ENCODE measurements at places on chromosomes 5 and 9.

GRCh38 chr9:2253636-2254580, 238.8 kb downstream of the SMARCA2 start:
- DNase-seq, result no peak

- no peak for DNase-seq
Observed at GRCh38 chr9:128575916-128576315, 23.5 kb downstream of the SPTAN1 start.

DNA sequence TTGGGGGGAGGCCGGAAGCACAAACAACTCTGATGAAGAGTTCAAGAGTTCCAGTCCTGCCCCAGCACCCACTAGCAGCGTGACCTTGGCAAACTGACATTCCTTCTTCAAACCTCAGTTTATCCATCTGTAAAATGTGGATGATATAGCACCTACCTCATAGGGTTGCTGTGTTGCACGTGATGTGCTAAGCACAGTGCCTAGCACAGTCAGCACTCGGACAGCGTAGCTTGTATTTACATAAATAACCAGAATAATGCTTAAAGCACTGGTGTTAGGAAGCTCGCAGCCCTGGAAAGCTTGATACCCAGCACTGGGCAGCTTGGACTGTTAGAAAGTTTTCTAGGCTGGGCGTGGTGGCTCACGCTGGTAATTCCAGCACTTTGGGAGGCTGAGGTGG, 5.1 kb downstream of the PKN3 start:
- no peak for DNase-seq

DNA sequence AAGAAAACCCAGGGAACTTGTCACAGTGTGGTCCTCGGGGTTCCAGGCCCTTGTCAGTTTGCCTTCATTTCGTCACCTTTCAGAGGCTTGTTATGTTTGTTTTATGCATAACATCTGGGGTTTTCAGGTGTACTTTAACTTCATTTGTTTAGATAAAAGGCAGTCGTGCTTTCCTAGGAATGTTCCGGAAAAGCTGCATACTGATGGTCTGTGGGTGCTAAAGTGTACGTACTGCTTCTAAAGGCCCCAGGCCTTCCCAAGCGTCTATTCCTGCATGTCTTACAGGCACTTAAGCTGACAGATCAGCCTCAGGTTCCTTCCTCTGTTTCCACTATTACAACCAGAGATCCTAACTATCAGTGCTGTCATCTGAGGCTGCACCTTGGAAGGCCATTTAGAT, 95.6 kb upstream of the ANKH start:
- DNase-seq, result no peak

DNA sequence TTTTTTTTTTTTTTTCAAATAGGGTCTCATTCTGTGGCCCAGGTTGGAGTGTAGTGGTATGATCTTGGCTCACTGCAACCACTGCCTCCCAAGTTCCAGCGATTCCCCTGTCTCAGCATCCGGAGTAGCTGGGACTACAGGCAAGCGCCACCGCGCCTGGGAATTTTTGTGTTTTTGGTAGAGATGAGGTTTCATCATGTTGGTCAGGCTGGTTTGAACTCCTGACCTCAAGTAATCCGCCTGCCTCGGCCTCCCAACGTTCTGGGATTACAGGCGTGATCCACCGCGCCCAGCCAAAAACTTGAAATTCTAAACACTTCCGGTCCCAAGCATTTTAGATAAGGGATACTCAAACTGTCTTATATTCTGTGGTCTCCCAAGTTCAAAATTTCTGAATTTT, 718.9 kb upstream of the MEF2C start:
- DNase-seq, result no peak

DNA sequence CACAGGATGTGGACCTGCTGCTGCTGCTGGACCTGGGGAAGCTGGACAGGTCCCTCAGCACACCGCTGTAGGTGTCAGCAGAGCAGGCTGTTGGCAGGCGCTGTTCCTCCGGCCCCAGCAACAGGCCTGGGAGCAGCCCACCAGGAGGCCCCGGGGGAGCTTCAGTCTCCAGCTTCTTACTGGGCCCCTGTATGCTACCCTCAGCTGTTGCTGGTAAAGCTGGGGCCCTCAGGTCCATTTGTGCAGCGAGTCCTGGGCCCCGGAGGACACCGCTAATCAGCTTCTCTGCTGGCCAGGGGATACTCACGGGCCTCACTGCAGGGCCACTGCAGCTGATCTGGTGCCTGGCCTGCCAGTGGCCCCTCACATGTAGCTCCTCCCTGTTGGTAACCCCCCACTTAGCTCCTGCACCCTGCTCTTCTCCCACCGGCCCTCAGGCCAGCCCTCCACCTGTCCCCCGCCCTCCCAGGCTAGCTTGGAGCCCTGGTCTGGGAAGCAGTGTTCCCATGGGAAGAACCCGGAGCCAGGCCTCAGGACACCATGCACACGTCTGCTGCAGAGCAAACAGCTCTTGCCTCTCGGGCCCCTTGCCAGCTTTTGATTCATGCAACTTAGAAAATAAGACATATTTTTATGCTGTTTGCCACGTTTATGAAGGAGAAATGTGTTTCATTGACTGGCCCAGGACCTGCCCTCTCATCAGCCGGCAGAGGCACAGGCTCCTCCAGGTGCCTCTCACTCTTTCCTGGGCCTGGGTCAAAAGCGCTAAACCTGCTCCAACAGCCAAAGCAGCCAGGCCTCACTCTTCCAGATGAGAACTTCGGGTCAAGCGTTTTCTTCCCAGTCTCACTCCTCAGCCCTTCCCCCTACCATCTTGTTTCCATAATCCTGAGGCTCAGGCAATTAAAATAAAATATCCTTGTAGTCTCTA, 61.0 kb upstream of the ADAMTS2 start:
- DNase-seq, result no peak

DNA sequence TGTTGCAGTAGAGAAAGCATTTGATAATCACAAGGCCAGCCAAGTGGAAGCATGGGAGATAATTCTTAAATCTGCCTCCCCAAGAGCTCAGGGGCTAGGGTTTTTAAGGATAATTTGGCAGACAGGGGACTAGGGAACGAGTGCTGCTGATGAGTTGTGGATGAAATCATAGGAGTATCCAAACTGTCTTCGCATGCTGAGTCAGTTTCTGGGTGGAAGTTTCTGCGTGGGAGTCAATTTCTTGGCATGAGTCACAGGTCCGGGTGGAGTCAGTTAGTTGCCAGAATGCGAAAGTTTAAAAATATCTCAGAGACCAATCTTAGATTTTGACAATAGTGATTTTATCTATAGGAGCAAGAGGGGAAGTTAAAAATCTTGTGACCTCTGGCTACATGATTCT, 112.6 kb downstream of the TMC1 start:
- DNase-seq, result no peak

DNA sequence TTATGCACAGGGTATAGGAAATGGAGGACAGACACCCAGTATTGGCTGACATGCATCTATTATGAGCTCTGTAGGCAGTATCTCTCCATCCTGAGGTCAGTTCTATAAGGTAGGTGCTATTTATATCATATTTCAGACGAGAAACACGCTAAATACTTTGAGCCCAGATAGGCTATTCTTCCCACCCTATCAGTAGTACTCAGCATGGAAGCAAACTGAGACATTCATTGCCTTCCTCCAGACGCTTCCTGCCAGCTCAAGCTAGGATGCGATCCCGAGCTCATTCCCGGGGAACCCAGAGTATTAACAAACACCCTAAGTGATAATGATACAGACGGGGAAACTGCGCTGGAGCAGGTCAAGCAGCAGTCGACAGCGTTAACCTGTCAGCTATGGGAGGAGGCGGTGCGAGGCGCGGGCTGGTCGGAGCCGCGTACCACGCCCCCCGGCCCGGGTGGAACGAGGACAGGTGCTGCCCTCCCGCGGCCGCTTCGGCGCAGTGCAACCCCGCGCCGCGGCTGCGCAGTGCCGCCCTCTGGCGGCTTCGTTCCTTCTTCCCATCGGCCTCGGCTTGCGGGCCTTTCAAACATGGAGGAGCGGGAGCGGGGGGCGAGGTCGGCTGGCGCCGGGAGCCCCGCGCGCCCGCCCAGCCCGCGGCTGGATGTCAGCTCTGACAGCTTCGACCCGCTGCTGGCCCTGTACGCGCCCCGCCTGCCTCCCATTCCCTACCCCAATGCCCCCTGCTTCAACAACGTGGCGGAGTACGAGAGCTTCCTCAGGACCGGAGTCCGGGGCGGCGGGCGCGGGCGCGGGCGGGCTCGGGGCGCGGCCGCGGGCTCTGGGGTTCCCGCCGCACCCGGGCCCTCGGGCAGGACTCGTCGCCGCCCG, at the start of gene LSM11:
Gene LSM11 (plus strand): TSS at position 550 of the 888 bp plus-strand sequence. CDS start 39 bp downstream, at position 589.
- DNase-seq, result peak; percentile 83

- DNase-seq, result no peak
Observed at GRCh38 chr9:91603932-91604331, 180.3 kb upstream of the NFIL3 start.

DNA sequence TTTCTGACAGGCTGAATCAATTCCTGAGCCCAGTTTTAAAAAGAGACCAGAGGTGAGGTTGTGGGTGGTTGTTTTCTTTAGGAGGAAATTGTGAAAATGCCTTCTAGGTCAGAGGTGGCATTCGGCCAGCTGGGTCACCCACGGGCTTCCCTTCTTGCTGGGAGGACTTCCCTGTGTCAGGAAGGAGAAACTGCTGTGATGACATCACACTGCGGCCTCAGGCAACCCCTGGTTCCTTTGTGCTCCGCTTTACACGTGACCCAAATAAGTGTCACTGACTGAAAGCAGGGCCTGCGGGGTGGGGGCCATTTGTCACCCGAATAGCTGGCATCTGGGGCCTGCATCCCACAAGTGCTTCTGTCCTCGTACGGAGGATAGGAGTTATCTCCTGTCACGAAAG, 39.7 kb downstream of the FABP6 start:
- DNase-seq, result peak; percentile 50

DNA sequence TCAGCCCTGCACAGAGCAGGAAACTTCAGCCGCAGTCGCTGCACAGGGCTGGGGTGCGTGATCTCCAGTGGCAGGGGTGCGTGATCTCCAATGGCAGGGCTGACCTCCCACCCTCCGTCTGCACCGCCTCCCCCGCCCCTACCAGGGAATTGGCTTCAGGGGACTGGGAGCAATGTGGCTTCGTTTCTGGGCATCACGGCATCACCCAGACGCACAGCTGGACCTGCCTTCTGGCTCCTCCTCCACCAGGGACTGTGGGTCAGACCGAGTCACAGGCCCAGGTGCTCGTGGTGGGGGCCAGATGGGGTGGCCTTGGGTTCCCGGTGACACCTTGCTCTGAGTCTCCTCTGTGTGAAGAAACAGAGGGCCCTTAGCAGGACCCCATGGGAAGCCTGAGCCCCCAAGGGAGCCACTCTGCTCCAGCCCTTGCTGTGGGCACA, 51.1 kb downstream of the AHRR start:
- DNase-seq, result no peak

DNA sequence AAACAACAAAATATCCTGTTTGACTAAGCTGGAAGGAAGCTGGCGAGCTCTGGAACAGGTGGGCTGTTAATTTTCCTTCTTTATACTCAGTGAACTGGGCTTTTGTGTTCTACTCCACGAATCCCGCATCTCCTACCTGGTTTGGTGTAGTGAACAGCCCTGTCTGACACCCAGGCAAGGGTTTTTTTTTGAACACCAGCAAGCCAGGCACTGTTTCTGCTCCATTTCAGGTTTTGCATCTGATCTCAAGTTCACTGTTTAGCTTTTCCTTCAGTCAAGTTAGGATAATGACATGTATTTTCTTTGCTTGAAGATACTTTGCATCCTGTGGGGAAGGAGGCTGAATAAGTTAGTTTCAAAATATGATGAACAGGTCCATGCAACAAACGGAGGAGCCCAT, 204.5 kb downstream of the SEMA6A start:
- no peak for DNase-seq

DNA sequence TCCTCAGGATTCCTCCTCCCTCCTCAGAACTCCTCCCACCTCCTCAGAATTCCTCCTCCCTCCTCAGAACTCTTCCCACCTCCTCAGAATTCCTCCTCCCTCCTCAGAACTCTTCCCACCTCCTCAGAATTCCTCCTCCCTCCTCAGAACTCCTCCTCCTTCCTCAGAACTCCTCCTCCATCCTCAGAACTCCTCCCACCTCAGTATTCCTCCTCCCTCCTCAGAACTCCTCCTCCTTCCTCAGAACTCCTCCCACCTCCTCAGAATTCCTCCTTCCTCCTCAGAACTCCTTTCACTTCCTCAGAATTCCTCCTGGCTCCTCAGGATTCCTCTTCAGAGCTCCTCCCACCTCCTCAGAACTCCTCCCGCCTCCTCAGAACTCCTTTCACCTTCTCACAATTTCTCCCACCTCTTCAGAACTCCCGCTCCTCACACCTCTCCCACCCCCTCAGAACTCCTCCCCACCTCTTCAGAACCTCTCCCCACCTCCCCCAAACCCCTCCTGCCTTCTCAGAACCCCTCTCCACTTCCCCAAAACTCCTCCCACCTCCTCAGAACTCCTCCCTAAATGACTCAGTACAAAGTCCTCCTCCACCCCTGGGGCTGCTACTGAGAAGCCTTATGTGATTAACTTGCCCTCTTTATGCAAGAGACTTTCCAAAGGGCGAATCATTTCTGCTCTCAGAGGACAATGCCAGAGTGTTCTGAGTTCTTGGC, 23.2 kb downstream of the SLC46A2 start:
- no peak for DNase-seq

- no peak for DNase-seq
Observed at GRCh38 chr5:158170060-158170459, 311.1 kb upstream of the CLINT1 start.

DNA sequence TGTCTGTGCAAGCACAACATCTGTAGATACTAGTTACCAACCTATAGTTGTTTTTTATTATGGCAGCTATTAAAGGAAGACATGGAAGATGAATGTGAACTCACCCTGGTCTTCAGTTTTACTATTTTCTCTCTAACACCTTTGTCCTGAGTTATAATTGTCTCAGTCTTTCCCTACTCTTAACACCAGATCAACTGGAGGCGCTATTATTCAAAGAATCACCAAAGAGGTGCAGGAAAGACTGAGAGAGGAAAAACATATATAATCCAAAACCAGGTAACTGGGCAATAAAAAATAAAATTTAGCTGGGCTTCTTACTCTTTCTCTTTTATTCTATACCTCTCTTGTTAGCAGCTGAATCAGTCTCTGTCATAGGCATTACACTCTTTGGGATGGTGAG, 134.2 kb upstream of the C6 start:
- no peak for DNase-seq

- no peak for DNase-seq
Observed at GRCh38 chr5:176466245-176466871, 18.2 kb downstream of the FAF2 start.

DNA sequence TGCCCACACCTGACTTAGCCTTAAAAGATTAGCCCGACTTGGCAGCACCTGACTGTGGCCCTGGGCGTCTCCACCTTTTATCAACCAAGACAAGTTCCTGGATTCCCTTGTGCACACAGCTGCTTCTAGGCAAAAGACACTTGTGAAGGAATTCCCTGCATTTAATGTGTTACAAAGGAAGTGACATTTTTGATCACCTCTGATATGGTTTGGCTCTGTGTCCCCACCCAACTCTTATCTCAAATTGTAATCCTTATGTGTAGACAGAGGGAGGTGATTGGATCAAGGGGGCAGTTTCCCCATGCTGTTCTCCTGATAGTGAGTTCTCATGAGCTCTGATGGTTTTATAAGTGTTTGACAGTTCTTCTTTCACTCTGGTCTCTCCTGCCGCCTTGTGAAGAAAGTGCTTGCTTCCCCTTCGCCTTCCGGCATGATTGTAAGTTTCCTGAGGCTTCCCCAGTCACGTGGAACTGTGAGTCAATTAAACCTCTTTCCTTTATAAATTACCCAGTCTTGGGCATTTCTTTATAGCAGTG, 2.6 kb upstream of the CPEB4 start:
- DNase-seq, result no peak

Data from nucleus accumbens (tissue), 56 donors.